ENCODE measurements at places on chromosomes 6 and 20. TPM values are rescaled to one million over a fixed set of nuclear protein-coding genes. Genes with fewer than 3 reads are reported as not detected.

- no peak for DNase-seq
Observed at GRCh38 chr20:53162251-53162835, 190.2 kb downstream of the TSHZ2 start.

- no peak for DNase-seq
Observed at GRCh38 chr20:47724396-47724795, 60.9 kb downstream of the SULF2 start.

DNA sequence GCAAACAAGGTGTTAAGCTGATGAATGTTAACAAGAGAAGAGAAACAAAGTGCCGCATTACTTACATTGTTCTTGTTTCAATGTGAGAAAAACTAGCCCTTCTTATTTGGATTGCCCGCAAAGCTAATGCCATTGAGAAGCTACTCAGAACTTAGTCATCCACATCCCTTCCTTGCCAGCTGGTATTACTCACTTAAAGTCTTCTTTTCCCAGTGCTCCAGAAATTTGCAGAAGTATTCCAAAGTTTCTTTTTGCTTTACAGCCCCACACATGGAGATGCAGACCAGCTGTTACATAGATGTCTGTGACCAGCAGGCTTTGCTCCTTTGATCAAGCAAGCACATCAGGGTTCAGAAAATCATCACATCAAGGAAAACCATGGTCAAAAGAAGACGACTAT lies 529.0 kb downstream of the TBC1D32 start:
- DNase-seq, result no peak

DNA sequence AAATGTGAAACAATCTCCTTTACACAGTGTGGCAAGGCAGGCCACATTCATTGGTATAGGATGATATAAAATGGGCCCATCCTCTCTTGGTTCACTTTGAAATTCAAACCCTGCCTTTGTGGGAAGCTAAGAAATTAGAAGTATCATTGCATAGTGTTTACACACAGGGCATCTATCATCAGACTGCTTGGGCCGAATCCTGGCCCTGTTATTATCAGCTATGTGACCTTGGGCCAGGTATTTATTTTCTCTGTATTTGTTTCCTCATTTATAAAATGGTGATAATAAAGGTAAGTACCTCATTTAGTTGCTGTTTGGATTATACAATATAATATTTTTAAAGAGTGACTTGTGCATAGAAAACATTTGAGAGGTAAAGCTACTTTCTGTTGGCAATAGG lies 45.5 kb downstream of the PTPRK start:
- no peak for DNase-seq

DNA sequence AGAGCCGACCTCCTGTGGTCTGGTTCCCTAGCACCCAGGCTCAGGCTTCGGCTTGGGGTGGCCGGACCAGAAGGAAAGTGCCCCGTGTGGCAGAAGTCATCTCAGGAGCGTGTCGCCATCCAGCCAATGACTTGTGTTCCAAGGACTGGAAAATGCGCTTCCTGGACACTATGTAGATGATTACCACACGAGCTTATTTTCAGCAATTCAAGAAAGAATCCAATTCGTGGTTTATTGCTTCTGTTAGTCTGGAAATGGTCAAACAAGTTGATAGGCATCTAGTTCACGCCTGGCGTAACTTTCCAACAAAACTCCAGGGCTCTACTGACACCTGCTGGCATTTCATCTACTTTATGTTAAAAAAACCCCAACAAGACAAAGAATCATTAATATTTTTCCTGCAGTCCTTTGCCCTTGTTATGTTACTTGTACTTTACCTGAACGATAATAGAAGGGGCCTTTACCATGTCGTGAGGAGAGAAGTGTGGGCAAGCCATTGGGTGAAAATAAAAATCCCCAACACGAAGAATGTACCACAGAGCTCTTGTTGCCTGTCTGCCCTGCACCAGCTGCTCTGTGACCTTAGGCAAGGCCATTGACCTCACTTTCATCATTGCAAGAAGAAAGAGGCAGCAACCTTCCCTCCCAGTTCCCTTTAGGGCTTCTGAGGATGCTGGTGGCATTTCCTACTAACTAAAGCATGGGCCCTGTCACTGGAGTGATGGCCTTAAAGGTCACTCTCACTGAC lies 154.7 kb upstream of the LAMP5 start:
- DNase-seq, result no peak

GRCh38 chr6:5180636-5181035 lies 80.1 kb downstream of the LYRM4 start:
- no peak for DNase-seq

- no peak for DNase-seq
Observed at GRCh38 chr20:57791966-57792365, 82.2 kb upstream of the PMEPA1 start.

DNA sequence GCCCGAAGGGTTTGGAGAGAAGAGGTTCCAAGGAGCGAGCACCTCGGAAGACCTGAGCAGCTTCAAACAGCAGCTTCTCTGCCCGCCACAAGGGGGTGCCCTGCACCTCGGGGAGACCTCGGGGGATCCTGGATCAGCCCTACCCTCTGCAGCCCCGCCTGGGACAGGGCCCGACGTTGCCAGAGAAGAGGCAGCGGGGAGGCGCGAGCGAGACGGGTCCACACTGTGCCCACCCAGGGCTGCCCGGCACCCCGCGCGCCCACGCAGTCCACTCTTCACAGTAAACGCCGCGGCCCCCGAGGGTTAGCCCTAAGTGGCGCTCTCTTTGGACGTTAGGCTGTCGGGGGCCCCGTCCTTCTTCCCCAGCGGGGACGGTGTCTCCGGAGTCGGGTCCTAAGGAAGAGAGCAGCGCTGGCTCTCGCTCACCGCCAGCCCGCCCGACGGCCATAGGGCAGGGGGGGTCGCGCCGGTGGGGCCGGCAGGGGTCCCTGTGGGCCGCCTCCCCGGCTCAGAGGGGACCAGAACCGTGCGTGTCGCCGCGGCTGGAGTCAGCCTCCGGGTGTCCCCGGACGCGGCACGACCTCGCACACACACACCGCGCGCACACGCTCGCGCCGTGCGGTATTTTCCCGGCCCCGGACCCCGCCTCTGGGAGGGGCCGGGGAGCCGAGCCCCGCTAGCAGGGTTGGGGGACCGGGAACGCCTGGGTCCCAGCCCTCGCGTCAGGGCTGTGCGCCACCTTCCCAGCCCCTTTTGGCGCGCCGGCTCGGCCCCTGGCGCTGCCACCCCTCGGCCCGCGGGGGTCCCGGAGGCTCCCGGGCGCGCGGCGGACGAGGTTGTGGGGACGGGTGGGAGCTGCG lies 929 bp downstream of the CDH22 start:
- no peak for DNase-seq

DNA sequence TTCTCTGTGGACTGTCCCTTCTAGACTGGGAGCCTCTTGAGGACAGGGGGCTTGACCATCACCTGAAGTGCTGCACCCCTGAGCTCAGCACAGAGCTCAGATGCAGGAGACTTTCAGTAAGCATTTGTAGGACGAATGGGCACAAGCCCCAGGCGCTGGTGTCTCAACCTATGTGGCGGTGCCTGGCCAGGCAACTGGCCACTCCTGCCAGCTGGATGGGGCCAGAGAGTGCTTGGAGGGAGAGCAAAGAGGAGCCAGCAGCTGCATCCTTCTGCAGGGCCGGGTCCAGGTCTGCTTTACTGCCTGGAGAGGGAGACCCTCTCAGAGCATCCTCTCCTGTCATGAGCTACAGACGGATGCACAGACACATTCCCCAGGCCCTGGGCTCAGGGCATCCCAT lies 4.5 kb downstream of the PHACTR3 start:
- no peak for DNase-seq

DNA sequence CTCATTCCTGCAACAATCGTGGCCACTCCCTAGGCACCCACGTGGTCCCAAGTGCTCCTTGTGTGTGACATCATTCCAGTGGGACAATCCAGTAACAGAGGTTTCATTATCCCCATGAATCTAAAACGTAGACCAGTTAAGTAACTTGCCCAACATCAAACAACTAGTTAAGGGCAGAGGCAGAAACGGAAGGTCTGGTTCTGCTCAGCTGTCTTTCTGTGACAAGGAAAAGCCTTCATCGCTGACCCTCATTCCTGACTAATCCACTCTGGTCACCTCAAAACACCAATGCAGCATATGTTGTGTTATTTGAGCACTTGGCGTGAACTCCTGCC lies 261.4 kb upstream of the JARID2 start:
- DNase-seq, result no peak

GRCh38 chr6:39421383-39422225 lies 99.1 kb upstream of the KCNK16 start:
- DNase-seq, result no peak

DNA sequence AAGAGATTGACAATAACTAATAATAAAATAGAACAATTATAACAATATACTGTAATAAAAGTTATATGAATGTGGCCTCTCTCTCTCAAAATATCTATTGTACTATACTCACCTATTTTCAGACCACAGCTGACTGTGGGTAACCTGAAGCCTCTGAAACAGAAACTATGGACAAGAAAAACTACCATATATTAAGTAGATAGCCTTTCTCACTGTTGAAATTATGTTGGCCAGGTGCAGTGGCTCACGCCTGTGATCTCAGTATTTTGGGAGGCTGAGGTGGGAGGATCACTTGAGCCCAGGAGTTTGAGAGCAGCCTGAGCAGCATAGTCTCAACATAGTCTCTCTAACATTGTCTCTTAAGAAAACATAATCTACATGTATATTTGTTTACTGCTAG lies 89.9 kb downstream of the DOK5 start:
- DNase-seq, result no peak

DNA sequence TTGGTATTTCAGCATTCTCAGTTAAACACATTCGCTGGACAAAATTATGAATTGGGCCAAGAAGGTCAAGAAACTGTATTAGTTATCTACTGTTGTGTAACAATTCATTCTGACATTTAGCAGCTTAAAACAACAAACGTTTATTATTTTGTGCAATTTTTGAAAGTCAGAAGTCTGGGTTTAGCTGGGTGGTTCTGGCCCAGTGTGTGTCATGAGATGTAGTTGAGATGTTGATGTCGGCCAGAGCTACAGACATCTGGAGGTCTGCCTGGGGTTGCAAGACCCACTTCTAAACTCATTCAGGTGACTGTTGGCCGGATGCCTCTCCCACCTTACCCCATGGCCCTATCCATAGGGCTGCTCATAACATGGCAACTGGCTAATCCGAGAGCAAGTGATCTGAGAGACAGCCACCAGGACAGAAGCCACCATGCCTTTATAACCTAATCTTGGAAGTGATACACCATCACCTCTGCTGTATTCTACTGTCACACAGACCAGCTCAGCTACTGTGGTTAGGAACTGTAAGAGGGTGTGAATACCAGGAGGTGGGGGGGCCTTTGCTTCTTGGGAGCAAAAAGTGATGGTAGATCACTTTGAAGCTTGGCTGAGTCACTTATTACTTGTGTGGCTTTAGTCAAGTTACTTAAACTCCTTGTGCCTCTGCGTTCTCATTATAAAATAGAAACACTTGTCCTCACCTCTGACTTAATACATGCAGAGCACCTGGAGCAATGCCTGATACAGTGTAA lies 217.0 kb upstream of the MYLIP start:
- no peak for DNase-seq

- no peak for DNase-seq
Observed at GRCh38 chr6:8218861-8219260, 116.5 kb upstream of the EEF1E1 start.

DNA sequence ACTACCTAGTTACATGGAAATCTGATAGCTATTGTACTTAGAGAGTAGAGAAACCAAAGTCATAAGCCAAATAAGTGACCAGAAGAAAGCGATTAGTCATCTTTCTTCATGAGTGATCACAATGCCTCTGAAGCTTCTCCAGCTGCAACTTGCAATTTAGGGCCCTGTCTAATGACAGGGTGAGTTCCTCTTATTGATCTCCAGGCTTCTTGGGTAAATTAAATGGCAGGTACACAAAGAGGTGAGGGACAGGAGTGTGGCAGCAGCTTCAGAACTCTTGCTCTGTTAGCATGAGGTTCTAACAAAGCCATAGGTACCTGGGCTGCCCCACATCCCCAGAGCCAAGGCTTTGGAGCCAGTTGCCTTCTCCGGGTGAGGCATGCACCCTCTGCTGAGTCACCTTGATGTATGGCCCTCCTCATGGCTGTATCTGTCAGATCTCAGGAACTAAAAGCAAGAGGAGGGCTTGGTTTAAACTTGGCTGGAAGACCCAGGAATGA lies 60.8 kb downstream of the PRDM1 start:
- DNase-seq, result no peak

DNA sequence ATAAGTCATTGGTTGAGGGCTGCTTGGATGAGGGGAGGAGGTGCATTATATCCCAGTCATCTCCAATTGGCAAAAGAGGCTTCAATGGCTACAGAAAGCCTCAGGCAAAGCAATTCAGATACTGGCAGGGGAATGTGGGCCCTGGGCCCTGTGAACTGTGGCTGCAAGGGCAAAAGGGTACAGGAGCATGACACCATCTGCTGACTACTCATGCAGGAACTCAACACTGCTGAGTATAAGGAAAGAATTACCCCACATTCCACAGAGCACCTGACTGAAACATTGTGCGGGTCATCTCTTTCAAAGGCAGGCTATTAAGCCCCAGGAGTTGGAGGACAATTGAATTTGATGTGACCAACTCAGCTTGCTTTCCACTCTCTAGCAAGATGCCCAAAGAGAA lies 92.1 kb upstream of the SPTLC3 start:
- no peak for DNase-seq

- no peak for DNase-seq
Observed at GRCh38 chr6:157665180-157665579, 157.9 kb upstream of the SNX9 start.

DNA sequence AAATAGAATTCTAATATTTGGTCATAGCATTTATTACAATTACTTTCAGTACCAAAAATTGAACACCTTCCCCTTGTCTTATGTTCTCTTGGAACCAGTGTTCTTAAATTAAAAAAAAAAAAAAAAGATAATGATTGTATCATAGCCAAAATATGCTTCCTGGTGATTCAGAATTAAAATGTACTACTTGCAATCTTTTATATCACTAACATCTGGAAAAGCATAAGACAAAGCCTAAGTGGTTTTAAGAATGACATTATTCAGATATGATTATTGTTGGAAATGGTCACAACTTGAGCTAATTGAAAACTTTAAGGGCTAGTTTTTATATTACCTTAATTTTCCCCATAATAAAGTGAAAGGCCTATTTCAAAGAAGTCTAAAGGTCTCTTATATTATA lies 493.3 kb upstream of the MARCKS start:
- DNase-seq, result no peak

SYCP2L gene
- not detected for total RNA-seq

ANGPT4 gene
- total RNA-seq, result not detected

OLIG3 gene
- not detected for total RNA-seq

SLA2 gene
- total RNA-seq, result 1.7 TPM

TBX18 gene
- 0.10 TPM for total RNA-seq

GTSF1L gene
- 0.97 TPM for total RNA-seq

ADTRP gene
- total RNA-seq, result 1.7 TPM

PAX1 gene
- not detected for total RNA-seq

TAGAP gene
- total RNA-seq, result 28.8 TPM

Measured in GM12878 (cell line).